Thymus (tissue), 14 donors: ENCODE measurements at places on chromosomes 4 and X.
A peak's percentile ranks its signal among the peaks of the same experiment; 100 is the strongest.

DNA sequence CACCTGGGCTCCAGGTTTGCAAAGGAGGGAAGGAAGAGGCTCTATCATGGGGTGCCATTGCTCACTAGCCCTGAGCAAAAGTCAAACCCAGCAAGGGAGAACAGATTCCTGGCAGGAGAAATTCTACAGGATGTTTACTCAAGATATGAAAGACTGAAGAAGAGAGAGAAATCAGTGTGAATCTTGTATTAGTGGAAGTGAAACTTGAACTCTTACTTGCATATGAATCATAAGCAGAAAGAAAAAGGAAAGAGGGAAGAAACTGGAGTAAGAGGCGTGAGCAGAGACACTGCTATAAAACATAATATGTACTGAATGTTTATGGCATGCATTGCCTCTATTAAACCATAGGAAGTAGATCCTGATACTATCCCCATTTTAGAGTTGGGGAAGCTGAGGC lies 60.9 kb downstream of the C4orf46 start:
- no peak for DNase-seq

DNA sequence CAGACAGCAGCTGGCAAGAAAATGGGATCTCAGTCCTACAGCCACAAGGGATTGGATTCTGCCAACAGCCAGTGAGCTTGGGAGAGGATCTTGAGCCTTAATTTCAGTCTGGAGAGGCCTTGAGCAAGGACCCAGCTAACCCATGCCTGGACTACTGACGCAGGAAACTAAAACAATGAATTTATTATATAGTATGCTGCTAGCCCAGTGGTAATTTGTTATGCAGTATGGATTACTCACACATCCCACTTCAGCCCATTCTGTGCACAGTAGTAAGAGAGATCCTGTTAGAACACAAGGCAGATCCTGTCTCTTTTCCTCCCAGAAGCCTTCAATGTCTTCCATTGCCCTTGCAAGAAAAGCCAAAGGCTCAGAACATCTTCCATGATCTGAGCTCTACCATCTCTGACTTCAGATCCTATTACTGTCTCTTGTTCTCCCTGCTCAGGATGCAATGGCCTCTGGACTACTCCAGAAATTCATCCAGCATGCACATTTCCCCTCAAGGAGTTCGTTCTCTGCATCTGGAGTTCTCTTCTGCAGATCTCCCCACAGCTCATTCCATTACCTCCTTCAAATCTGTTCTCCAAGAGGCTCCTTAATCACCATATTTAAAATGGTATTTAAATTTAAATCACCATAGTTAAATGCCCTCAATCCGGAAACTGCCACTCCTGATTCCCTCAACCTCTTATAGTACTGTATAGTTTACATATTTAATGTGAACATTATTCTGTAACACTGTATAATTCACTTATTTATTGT lies 27.6 kb downstream of the SMIM20 start:
- no peak for DNase-seq

DNA sequence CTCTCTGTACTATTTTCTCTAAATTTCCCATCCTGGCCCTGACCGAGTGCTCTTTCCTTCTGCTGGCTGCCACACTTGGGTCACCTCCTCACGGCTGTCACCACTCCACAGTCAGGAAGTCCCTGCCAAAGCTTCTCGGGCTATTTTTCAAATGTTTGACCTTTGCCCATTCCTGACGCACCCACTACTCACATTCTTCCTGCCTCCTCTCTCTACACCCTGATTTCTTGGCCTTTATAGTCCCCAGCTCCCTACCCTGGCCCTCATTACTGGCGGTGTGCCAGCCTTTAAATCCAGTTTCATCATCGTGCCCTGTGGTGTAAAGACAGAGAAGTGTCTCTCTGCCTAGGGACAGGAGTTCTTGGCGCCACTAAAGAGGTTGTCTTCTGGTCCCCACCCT lies 46.4 kb upstream of the GATB start:
- no peak for DNase-seq

- no peak for DNase-seq
Measured at GRCh38 chr4:40183615-40184411, 13.0 kb upstream of the RHOH start.

- no peak for DNase-seq
Measured at GRCh38 chr4:93394545-93395081, 433.9 kb upstream of the ATOH1 start.

- DNase-seq, result no peak
Measured at GRCh38 chr4:112674376-112674775, 37.4 kb downstream of the LARP7 start.

GRCh38 chr4:106305435-106306055 lies 10.5 kb downstream of the TBCK start:
- no peak for DNase-seq

DNA sequence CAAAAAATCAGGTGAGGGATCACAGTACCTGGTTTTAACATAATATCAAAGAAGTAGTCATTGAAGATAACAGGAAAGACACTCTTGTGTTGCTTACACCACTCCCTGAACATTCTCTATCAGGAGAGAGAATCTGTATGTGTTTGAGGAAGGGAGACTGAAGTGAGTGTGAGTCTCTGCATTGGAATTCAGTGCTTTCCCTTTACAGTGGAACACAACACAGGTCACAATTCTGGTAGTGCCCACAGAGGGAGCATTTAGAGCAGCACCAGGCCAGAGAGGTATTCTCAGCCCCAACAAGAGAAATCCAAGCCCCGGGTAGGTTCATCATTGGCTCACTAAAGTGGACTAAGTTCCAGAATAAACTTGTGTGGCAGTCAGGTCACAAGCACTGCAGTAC lies 64.7 kb upstream of the UBQLN2 start:
- no peak for DNase-seq

- peak; percentile 56 for DNase-seq
Measured at GRCh38 chrX:9899640-9900111, 67.5 kb upstream of the CLDN34 start.

- no peak for DNase-seq
Measured at GRCh38 chrX:13662355-13662791, 9.4 kb downstream of the TCEANC start.

- DNase-seq, result no peak
Measured at GRCh38 chrX:123830309-123830708, 29.5 kb upstream of the XIAP start.
